ENCODE measurements at places on chromosomes 11 and 22.

GRCh38 chr11:134243913-134244312 is 9.2 kb downstream of the THYN1 start:
- DNase-seq = no peak

DNA sequence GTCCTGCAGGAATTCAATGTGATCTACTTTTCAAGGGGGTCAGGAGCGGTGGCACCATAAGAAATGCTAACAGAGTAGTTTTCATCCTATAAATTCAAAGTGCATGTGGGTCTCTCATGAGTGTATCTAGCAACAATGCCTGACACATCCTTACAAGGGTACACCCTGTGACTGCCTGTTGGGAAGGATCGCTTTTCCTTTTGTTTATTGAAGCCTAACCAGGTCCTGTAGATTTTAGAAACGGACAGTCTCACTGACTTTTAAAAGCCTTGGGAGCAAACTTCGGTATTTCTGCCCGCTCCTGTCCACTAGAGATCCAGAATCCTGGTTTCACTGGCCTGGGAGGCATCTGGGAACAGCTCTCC is 102.4 kb downstream of the MICAL2 start:
- no peak for DNase-seq

DNA sequence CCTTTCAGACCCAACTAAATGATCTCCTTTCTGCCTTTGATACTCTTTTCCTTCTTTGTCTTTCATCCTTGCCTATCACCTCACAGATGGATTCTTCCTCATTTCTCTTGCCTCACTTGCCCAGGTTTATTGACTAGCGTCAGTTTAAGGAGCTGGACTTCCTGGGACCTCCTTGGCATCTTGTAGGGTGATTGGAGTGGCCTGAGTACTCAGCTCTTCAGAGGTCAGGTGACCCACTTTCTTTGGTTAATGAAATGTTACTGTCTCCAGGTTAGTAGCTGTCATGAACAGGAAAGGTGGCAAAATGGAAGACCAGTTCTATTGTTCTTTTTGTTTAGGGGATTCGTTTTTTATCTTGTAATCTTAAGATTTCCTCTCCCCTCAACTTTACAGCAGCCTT is 4.6 kb upstream of the BACE1-AS start:
- no peak for DNase-seq

- DNase-seq = no peak
Observed at GRCh38 chr22:44586999-44587736, 89.1 kb upstream of the RTL6 start.

Data from activated T-cell treated with anti-CD3 and anti-CD28 coated beads for 48 hours (primary cell).